Activated CD4-positive, alpha-beta T cell treated with anti-CD3 and anti-CD28 coated beads, Interleukin-2, amount 50 U/mL, for 48 hours (primary cell): ENCODE measurements at places on chromosomes 7 and 10.

DNA sequence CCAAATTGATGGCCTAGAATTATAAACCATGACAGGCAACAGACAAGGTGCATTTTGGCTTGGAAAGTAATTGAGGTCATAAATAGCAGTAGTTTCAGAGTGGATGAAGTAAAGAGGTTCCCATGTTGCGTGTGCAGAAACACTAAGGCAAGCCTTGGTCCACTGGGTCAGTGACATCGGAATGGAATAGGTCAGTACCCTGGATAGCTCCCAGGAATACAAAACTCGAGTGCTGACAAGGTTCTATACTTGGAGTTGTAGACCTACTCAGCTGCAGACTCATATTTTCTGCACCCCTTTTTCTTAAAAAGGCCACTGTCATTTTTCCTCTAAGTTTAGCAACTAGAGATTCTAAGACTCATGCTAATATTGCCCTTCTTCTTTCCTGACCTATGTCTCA is 132.8 kb downstream of the DYNC1I1 start:
- no peak for DNase-seq

DNA sequence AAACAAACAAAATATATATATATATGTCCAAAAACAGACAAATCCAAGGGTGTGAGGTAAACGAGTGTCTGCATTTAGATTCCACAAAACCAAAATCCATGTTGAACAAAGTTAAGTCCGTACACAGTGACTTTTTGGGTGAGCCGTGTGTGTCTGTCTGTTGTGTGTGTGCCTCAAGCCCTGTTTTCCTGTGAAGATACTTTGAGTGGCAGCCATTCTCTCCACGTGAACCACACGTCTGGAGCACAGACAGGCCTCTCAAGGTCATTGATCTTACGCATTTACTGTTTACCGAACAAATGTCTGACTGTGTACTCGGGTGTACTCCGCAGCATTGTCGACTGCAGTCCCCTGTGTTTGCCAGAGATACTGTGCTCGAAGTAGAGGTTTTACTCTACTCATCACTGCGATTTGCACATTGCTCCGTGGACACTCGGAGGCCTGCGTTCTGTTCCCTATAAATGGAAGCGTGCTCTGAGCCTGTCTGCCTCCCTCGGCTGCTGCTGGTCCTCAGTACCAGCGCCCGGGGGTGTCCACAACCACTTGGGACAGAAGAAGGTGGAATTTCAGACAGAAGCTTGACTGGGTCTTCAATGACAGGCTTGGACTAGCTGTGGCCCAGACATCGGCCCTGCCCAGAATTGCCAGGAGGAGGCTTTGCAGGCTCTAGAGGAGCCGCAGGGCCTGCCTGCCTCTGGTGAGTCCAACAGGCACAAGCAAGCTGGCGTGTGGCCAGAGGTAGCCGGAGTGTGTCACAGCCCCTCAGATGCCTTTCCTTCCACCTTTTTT is 22.1 kb downstream of the CYP17A1 start:
- DNase-seq, result no peak

GRCh38 chr7:74306004-74306729 is 17.0 kb downstream of the CLIP2 start:
- no peak for DNase-seq

GRCh38 chr10:82910301-82910700 is 1035.3 kb downstream of the NRG3 start:
- DNase-seq, result no peak

DNA sequence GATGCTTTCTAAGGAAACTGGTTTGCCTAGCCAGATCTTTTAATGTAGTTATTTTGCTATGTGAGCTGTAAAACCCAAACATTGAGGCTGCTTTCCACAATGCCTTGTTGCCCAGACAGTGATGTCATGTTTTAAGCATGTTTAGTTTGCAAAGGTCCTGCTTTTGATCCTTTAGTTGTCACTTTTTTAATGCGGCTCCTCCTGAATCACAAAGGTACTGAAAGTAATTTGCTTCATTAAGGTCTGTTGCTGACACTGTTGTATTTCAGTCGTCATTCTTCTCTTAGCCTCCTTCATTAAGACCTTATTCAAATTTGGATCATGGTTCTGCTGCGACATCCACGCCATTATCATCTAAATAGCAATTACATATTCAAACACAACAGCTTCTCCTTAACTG is 10.6 kb downstream of the RPA3 start:
- no peak for DNase-seq

DNA sequence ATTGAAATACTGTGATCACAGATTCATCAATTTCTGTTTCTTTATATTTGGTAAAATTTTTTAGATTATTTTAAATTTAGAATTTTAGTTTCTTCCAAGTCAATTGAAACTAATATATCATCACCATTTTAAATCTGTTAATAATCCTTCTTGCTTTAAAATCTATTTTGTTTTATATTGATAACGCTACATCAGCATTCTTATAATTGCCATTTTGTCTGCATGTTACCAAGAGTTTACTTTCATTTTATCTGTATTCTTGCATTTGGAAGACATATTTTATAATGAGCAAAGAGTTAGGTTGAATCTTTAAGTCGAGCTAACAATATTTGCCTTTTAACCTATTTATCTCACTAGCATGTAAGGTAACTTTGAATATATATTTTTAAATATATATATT is 890.6 kb downstream of the DNAJB9 start:
- no peak for DNase-seq
